Right cardiac atrium (tissue), 5 donors: ENCODE measurements at places on chromosomes 2 and 18. TPM values are rescaled to one million over a fixed set of nuclear protein-coding genes. Genes with fewer than 3 reads are reported as not detected.

Gene ATOH8
- total RNA-seq, result 55.5 TPM

Gene OBSL1
- total RNA-seq, result 321 TPM

Gene TMEM247
- total RNA-seq, result not detected

DNA sequence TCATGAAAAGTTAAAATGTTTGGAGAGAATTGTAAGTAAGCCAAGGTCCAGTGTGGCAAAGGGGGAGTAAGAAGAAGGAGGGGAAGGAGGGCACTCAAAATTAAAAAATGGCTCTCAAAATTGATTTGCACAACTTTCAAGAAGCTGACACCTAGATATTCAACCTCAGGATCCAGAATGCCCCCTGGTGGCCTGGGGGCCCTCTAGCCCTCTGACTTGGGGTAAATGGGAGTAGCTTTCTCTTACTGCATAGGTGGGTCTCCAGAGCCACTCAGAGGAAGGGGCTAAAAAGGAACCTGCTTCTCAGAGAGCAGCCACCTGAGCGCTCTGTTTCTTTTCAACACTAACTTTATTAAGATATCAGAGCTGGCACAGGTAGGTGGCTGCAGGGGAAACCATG, 968.5 kb downstream of the BCL11A start:
- no peak for DNase-seq

- DNase-seq, result no peak
These were observed 277.6 kb upstream of the CXCR4 start for GRCh38 chr2:136395582-136395981.

GRCh38 chr2:18922276-18922675, 332.9 kb upstream of the NT5C1B start:
- no peak for DNase-seq

DNA sequence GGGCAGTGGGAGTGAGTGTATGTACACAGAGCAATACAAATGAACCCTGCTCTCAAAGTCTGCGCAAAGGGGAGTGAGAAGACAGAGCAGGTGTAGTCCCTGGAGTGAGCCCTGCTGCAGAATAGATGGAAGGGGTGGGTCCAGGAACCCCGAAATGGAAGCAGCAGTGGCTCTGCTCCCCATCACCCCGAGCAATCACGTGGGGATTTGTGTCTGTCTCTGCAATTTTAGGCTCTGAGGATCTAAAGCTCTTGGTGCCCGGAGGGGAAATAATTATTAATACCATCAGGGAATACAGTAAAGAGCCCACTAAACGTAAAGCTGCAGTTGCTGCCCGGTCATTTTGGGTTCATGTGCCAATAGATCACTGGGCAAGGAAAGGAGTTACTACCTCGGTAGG, 118.3 kb downstream of the LPIN1 start:
- no peak for DNase-seq

- DNase-seq, result no peak
These were observed 32.7 kb downstream of the ARHGAP25 start for GRCh38 chr2:68767031-68767961.

- no peak for DNase-seq
These were observed 1629.0 kb upstream of the PIK3C3 start for GRCh38 chr18:40325988-40326387.

GRCh38 chr2:30772021-30772705, 35.1 kb downstream of the CAPN13 start:
- DNase-seq, result no peak
